Aorta (tissue), 5 donors: ENCODE measurements at places on chromosomes 3 and 15. TPM values are rescaled to one million over a fixed set of nuclear protein-coding genes. Genes with fewer than 3 reads are reported as not detected.

CHRD gene
- 12.0 TPM for total RNA-seq

C3orf33 gene
- 2.2 TPM for total RNA-seq

DNA sequence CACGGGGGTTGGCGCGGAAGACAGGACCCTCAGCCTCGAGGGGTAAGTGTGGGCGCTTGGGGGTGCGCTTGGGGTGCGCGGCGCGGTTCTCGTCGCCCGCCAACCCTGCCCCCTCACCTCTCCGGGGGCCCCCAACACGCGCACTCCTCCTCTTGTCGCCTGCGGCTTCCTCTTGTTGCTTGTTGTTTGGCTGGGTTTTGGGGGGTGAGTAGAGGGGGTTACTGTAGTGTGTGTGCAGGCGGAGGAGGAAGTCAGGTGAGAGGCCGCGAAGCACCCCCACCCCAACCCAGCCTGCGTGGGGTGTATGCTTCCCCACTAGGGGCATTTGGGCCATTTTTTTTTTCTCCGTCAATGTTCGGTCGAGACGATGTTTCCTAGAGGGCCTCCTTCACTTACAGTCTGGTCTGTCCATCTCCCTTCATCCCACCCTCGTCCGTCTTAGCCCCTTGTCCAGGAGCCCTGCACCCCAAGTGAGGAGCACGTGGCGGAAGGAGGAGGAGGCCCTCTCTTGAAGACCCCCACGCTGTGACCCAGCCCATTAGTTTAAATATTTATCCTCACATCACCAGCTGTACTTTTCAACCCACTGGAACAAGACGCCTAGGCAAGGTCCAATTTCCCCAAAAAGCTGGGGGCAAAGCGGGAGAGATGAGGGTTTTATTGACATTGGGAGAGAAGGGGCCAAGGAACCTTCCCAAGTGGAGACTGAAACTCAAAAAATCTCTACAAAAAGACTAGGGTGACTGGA lies 20.4 kb upstream of the SATB1 start:
- DNase-seq = no peak

GRCh38 chr3:114454551-114455251 lies 160.9 kb downstream of the TIGIT start:
- DNase-seq = no peak

GRCh38 chr15:81942157-81942556 lies 103.7 kb downstream of the MEX3B start:
- no peak for DNase-seq

- DNase-seq = no peak
These were observed 16.4 kb downstream of the FAM107A start for GRCh38 chr3:58560771-58561311.

DNA sequence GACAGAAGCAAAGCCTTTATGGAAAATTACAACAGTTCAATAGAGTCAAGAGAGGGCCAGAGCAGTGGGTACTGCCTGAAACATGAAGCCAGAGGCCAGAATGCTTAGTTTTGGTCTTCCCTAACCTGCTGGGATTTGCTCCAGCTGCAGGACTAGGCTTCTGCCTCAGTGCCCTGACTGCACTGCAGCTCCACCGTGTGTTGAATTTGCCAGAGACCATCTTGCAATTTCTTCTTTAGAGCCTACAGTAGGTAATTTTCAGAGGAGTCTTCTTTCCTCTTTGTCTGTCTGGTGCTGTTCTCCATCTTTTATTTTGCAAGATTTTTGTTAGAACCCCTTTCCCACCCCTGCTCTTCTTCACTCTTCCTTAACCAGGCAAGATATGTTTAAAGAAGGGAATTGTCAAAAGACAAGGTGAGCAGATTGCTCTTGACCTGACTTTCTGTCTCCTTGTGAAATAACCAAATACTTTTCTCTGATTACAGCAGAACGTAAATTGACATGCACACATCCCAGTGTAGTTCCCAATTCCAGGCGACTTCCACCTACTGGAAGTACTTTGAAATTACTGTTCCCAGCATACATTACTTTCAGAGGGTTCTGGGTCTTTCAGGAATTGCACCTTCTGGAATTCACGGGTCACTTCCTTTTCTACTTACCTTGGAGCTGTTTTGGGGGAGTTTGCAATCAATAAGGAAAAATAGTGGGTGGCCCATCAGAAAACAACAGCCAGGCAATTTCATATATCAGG lies 161.2 kb downstream of the MINAR1 start:
- DNase-seq = no peak

DNA sequence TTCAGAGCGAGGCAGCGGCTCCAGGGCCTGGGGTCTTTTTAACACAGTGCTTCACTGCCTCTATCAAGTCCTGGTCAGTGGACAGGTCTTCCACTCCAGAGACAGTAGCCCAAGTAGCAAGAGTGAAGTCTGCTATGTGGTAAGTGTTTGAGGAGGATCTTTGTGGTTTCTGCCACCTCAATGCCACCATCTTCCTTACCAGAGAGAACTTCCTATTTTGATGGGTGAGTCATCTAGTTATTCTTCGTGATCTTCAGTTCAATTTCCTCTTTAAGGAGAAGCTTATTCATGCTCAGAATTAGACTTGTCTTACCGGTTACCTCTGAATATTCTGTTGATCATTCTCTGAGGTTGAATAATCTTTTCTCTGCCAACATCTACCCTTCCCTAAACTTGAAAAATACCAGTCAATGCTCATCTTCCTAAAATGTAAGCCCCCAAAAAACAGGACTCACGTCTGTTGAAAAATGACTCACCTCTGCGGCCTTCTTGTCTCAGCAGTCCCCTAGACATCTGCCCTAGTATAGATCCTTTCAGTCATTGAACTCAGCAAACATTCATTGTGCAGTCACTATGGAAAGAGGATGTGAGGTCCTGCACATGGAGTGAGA lies 32.2 kb upstream of the BCL6 start:
- no peak for DNase-seq
